Liver (tissue), 10 donors: ENCODE measurements at places on chromosomes 5 and 9.
A peak's percentile ranks its signal among the peaks of the same experiment; 100 is the strongest.

DNA sequence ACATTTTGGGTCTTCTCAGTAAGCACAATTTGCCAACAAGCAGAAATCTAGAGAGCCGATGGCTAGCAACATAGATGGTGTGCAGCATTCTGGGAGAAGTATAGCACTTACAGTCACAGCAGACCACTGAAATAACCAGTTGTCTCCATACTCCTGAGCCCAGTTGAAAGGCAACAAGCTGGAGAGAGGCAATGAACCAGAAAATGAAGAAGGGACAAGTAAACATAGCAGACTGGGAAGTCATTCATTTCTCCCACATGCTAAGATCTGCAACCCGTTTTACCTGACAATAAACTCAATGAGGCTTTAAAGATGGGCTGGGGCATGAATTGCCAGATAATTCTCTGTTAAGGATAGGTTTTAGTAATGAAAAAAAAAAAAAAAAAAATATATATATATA lies 575.6 kb upstream of the GRAMD2B start:
- no peak for DNase-seq

DNA sequence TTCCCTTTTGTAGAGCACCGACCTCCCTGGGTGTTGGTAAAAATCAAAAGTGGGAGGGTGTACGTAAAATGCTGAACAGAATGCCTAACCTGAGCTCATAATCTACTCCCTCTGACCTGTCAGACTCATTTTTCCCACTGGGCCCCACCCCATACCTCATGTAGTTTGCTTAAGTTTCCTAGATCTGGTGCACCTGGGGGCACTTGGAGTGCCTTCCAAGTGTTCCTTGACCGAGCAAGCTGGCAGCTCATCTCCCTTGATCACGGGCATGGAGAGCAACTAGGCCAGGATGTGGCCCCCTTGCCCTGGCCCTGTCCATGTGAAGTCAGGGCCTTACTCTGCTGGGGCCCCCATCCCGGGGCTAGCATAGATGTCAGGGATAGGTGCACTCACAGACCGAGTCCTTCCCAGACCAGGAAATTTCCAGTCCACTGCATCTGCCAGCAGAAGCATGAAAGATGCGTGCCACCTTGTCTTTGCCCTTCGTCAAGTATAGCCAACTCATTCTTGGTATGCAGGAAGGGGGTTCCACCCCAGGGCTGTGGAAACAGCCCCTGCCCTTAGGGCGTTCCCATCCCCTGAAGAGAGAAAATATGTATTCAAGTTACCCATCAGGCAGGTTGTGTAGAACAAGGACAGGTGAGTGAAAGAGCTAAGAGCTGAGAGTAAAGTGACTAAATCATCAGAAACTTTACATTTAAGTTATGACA lies 41.9 kb downstream of the SLC22A5 start:
- DNase-seq: peak; percentile 35

DNA sequence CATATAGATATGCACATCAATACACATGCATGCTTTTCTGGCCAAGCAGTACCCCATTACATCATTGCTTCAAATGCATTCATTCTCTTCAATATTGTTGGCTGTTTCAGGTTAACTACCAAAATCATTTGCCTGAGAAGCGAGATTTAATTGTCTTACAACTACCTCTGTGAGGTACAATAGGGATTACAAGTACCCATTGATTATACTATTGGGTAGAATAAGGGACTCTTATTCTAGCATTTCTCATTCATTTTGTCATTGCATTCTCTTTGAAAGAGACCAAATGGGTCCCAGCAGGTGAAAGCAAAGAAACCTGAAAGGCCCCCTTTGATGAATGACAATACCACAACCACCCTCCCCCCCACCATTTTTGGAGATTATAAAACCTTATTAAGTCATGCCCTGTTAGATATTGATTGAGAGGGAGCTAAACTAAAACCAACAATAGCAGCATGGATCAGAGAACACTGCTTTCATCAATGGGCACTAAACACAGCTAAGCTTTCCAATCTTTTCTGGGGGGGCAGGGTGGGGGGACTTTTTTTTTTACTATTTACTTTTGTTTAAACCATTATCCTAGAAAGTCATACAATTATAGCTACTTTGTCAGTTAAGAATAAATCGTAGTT lies 375.0 kb upstream of the CCNH start:
- DNase-seq: no peak

DNA sequence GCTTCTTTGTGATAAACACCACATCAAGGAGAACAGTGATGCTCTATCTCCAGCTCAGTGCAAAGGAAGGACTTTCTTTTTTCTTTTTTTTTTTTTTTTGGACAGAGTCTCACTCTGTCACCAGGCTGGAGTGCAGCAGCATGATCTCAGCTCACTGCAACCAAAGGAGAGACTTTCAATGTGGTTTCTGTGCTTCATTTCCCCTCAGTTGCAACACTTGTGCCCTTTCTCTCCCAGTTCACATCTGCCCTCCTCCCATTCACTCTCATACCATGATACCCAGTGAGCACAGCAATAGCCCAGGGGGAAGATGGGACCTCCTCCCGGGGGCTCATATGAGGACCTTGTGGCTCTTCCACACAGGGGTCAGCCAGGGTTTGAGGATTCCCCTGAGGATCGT lies 110.0 kb downstream of the MTRR start:
- no peak for DNase-seq

DNA sequence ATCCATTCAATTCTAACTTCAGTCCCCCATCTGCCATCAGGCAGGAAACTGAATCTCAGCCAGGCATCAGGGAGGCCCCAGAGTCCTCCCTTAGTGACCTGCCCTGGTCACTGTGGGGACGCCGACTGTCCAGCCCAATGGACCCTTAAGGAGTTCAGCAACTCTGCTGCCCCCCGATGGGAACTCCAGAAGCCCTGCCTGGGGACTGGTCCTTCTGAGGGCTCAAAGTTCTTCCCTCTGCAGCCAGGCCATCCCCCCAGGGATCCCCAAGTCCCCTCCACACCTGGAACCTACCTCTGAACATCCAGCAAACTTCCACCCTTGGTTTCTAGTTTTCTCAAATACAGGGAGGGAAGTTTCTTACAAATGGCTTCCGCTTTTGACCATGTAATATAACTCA lies 76.8 kb downstream of the UBE2QL1 start:
- DNase-seq: no peak

- no peak for DNase-seq
These were observed 29.6 kb downstream of the PAX5 start for GRCh38 chr9:37004424-37004935.

- no peak for DNase-seq
These were observed 166.6 kb downstream of the ELAVL2 start for GRCh38 chr9:23659346-23660006.

DNA sequence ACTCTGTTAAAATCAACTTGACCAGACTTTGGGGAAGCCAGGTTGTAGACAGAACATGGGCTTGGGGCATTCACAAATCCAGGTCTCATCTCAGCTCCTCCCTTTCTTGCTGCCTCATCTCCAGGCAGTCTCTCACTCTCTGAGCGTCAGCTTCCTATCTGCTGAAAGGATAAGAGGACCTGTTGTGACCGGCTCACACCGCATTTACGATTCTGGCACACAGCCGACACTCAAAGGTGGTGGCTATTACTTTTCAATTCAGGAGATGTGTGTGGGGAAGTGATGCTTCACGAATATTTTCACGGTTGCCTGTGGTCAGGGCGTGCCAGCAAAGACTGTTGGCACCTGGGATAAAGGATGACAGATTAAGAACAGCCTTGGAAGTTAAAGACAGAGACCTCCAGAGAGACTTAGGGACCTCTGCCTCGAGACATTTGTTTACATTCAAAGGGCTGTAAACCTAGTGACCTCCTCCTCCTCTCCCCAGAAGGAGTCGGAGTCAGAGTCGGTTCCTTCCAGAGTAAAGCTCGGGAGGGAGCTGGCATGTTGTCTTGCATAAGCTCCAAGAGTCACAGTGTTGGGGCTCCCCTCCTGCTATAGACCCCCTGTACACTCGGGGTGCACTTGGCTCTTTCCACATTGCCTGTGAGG lies 83.2 kb downstream of the AK8 start:
- peak; percentile 29 for DNase-seq

GRCh38 chr5:121199216-121199999 lies 652.3 kb upstream of the FTMT start:
- DNase-seq: no peak

DNA sequence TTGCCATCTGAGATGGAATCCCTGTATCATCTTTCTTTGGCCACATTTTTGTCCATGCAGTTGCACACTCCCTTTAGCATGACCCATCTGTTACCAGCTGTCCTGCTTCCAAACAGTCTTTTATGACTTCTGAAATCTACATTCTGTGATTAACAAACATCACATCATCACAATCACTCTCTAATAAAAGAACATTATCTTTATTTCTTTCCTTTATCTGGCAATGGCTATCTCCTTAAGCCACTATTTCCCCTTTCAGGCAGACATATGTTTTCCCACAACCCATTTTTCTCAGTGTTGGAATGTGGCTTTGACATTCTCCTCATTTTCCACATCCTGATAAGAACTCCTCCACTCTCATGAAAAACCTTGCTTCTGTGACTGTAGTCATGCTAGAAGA lies 141.0 kb downstream of the ST8SIA4 start:
- DNase-seq: no peak

- no peak for DNase-seq
These were observed 76.4 kb downstream of the PHAX start for GRCh38 chr5:126677121-126677520.

GRCh38 chr9:130150779-130151382 lies 21.3 kb upstream of the NCS1 start:
- DNase-seq: no peak

DNA sequence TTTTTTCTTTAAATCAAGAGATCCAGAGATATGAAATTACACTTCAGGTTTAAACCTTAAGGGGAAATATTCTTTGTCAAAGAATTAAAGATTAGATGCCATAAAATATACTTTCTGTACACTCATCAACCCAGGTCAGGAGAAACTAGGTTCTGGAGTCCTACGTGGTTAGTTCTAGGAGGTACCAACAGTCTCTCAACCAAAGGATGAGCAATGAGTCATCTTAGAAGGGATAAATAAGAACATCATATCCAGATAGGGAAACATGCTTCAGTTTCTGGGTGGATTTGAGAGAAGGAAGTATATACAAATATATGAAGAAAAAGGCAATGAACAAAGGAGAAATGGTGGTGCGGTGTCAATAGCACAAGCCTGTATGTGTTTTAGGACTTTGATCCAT lies 98.2 kb downstream of the CSNK1G3 start:
- no peak for DNase-seq

- DNase-seq: no peak
These were observed 877.9 kb upstream of the WWC1 start for GRCh38 chr5:167413506-167413905.

DNA sequence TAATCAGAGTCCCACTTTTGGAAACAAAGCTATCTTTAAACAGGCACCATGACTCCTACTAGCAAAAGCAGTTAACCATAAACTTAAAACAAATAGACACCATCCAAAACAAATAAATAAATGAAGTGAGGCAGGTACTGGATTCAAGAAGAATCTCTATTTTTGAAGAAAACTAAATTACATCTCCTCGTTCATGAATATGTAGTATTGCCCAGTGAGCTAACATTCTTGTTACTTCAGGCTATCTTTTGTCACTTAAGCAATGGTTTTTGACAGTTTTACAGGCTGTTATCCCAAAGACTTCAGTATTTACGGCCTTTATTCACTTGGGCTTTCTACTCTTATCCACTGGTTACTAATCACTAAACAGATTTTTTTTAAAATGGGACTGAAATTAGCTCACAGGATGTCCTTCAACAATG lies 242.5 kb downstream of the MLLT3 start:
- no peak for DNase-seq

- no peak for DNase-seq
These were observed 423.3 kb upstream of the ADAMTS16 start for GRCh38 chr5:4716781-4717180.

GRCh38 chr9:73089304-73089985 lies 62.2 kb upstream of the ANXA1 start:
- no peak for DNase-seq

DNA sequence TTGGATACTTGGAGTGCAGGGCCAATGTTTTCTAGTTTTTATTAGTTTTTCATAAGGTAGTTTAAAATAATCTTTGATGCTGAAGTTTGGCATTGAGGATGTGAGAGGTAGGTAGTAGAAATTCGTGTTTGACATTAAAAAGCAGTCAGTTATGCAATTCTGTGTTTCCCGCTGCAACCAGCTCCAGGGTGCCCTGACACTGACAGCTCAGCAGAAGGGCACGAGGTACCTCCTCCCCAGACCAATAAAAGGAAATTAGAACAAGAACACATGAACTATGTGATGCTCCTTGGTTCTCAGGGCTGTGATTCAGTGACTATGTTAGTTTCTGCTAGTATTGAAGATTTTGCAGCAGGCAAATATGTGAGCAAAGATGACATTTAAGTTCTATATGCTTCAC lies 40.2 kb downstream of the NSUN2 start:
- no peak for DNase-seq

DNA sequence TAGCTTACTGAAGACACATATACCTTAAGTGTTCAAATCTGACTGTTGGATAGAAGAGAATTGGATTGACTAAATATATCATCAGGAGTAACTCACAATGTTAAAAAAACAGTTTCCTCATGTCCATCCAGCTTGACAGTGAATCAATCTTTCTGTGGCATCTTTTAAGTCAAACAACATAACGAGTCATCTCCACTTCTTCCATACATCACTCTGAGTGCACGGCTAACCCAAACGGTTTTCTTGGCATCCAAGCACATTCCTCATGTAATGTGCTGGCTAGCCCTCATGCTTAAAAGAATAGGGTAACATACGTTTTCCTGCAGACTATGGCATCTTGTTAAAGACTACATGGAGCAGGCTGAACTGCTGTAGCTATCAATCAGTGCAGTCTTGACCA lies 291.5 kb upstream of the TRPC7 start:
- DNase-seq: no peak

- DNase-seq: no peak
These were observed 221.8 kb downstream of the MELK start for GRCh38 chr9:36794461-36794860.

GRCh38 chr9:99087462-99087861 lies 17.5 kb upstream of the TGFBR1 start:
- DNase-seq: no peak

GRCh38 chr5:113357696-113358476 lies 76.9 kb downstream of the TSSK1B start:
- DNase-seq: no peak

DNA sequence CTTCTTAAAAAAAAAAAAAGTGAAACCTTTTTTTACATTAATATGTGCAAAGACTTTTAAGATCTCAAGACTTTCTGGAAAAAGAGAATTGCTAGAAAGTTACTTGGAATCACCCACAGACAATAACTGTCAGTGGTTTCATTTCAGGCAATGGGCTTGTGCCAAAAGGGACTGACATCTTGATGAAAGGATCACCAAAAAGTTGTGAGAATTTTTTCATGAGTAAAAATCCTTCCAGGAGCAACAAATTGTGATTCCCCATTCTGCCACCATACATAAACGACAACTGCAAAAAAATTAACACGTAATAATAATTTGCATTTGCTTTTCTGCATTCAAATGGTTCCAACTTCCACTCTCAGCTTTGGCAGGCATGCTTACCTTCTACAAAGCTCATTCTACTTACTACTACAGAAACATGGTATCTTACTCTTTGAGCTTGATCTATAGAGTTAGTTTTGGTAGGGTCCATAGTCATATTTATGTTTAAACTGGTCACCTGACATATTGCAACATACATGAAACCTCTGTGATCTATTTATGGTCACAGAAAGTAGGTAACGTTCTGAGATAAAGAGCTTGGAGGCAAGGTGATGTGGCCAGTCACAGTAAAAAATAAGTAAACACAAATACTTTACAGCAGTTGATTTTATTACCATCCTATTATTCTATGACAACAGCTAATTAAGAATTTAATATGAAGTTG lies 3.0 kb downstream of the NREP start:
- no peak for DNase-seq

GRCh38 chr5:10756549-10756948 lies 4.5 kb downstream of the DAP start:
- DNase-seq: no peak

- DNase-seq: no peak
These were observed 831 bp downstream of the KLHL3 start for GRCh38 chr5:137734962-137735554.
